Mesothelial cell of epicardium (in vitro differentiated cells): ENCODE measurements at places on chromosomes 2 and 18. TPM values are rescaled to one million over a fixed set of nuclear protein-coding genes. Genes with fewer than 3 reads are reported as not detected.

DNA sequence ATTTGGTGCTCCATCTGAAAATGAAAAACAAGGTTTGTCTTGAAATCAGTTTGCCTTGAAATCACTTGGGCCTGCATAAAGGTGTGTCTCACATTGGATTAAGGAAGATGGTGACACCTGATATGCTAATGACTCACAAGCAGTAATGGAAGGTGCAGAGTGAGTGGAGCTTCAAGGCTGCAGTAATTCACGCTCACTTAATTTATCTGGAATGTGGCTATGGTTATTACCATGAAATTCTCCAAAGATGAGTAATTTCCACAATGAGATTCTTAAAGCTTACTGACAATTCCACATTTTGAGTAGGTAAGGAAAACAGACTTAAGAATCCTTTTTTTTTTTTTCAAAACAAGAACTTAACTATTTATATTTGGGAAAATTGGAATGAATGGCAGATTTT is 156.8 kb downstream of the PAX3 start:
- DNase-seq = no peak
- no peaks in the 10 kb centered on the region for H3K36me3 ChIP-seq
- H3K27me3 ChIP-seq = no peaks in the 10 kb centered on the region
- peaks cover 1% of the 10 kb centered on the region for H3K4me1 ChIP-seq

Gene IL36G
- not detected in 3 replicates for total RNA-seq

DNA sequence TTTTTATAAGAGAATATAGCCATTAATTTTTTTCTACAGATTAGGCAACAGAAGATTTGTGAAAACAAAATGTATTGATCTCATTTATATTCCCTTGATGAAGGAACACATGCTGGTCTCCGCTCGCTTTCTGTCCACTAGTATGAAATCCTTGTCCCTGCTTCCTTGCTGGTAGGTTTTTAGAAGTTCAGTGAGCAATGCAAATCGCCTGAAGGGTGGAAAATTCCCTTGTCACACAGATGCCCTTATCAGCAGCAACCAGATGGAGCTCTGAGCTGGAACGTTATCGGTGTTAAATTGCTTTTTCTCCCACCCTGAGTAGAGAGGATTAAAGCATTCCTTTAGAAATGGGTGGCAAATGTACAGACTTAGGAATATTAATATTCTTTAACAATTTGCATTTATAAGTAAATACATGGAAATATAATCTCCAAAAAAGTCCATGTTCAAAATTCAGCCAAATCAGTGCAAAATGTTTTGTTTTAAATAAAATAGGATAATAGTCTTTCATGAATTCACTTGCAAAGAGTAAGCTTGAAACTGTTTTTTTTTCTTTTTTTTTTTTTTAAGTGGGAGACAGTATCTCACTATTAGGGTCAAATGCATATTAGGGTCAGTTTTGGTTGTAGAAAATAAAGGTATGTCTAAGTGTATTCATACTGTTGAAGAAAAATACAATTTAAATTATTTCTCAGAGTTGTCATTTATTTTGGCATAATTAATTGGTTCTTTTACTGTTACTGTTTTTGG is 164.0 kb upstream of the MYO3B start:
- peak overlapping the region; percentile 26 for H3K27ac ChIP-seq
- DNase-seq = no peak
- no peaks in the 10 kb centered on the region for H3K27me3 ChIP-seq
- no peak overlapping the region for H3K4me3 ChIP-seq
- H3K36me3 ChIP-seq = peaks cover 2% of the 10 kb centered on the region

DNA sequence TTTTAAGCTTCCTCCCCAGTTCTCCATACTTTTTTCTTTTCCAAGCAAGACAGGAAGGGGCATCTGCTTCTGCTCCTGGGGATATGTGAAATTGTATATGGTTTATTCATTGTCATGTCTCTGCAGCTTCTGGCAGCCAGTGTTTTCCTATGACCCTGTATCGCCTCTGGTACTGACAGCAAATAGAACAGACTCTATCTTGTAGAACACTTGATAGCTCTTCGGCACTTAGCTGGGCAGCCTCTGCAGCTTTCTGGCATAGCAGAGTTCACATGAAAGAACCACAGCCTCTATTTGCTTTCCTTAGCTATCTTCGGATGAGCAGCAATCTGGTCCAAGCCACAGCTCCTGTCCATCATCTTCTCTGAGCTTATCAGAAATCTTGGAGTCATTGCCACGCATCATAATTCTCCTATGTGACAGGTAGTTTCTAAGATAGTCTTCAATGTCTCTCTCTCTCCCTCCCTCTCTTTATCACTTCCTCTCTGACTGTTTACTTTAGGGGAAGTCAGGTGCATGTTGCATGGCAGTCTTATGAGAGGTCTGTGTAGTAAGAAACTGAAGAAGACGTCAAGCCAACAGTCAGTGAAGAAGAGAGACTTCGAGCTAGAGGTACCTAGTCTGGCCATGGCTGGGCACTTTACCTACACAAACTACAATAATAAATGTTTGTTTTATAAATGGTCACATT is 627.7 kb upstream of the CDH2 start:
- H3K27ac ChIP-seq = no peak overlapping the region
- no peak overlapping the region for H3K4me3 ChIP-seq
- peaks cover 7% of the 10 kb centered on the region for H3K36me3 ChIP-seq
- H3K27me3 ChIP-seq = peaks cover 4% of the 10 kb centered on the region
- no peaks in the 10 kb centered on the region for H3K4me1 ChIP-seq

GRCh38 chr2:131046918-131047652 is 46.2 kb downstream of the FAM168B start:
- no peak overlapping the region for H3K4me3 ChIP-seq
- DNase-seq = no peak
